ENCODE measurements at places on chromosomes 7 and 10. TPM values are rescaled to one million over a fixed set of nuclear protein-coding genes. Genes with fewer than 3 reads are reported as not detected.

DNA sequence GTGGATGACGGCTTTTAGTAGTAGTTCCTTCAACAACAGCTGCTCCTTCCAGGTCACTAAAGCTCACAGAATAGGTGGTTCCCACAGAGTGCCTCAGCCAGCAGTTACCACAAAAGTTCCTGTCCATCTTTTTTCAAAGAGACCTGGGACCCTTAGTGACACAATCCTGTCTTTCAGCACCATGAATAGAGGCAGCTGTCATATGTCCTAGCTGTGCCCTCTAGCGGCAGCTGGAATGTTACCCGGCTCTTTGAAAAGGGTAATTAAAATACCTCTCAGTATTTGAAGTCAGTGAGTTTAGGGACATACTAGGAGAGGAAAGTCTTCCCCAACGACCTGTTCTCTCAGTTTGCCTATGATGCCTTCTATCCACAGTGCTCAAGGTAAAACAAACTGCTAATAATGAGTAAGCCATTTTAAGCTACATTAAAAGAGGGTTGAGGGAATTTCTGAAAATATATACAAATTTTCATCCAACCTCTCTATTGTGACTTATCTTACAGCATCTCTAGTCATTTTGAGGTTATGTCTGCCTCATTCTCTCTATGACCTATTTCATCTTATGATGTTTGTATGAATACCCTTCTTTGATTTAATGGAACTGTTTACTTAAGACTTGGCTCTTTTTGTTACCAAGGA lies 290.8 kb downstream of the NXPH1 start:
- DNase-seq = peak; percentile 19

GRCh38 chr10:121961456-121961855 lies 13.6 kb downstream of the NSMCE4A start:
- DNase-seq = no peak

The CDNF gene
- 1.6 TPM for total RNA-seq

DNA sequence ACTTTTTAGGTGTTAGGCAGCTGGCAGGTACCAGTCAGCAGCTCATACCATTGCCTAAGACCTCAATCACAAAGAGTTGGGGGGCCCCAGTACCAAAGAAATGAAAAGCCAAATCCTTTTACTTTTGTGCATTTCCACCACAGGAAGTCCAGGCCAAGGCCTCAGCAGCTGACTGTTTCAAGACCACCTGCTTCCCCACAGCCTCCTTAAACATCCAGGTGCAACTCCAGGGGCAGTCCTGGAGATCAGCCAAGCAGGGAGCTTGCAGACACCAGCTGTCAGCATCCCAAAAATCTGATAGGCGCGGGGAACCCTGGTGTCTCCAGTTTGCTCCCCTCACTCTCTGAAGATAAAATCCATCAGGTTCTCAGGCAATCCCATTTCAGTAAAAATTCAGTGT lies 91.5 kb upstream of the EFCAB10 start:
- DNase-seq = no peak

The HKDC1 gene
- total RNA-seq = 1.1 TPM

GRCh38 chr7:104327938-104328295 lies 486 bp upstream of the LHFPL3 start:
- DNase-seq = no peak

The TMEM178B gene
- 0.81 TPM for total RNA-seq

GRCh38 chr7:112926018-112926417 lies 135.8 kb upstream of the TMEM168 start:
- DNase-seq = no peak

DNA sequence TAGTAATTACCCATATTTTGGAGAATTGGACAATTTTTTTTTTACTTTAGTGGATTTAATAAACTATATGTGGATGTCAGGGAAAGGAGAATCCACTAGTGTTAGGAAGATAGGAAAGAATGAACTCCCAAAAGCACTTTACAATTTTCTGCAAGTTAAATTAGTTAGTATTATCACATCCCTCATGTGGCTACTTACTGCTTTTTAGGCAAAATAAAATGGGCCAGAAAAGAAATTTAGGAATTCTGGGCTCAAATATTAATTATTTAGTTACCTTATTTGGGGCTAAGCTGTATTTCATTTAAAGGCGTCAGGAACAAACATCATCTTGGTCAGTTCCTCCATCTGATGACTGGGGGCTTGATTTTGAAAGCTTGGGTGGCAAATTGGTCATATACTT lies 4.8 kb upstream of the CUX1 start:
- no peak for DNase-seq

DNA sequence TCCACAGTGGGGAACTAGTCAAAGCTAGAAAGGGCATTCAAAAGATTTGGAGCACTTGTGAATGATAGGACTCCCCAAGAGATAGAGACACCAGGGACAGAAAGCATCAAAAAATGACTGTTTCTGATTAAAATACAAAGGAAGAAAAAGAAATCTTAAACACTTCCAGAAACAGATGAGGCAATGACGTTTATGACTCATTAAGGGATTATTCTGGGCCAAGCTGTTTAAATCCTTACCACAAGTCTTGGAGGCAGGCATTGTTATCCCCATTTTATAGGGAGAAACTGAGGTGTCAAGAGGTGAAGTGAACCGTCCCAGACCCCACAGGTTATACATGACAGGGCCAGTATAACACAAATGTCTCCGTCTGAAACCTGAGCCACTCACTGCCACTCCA lies 68.3 kb upstream of the AMPH start:
- no peak for DNase-seq

The FAM180A gene
- not detected for total RNA-seq

- no peak for DNase-seq
These were observed 78.5 kb upstream of the LYZL1 start for GRCh38 chr10:29210266-29210868.

- peak; percentile 54 for DNase-seq
These were observed 39.6 kb upstream of the HSPB1 start for GRCh38 chr7:76262683-76263402.
